ENCODE measurements at places on chromosomes 6 and 20. TPM values are rescaled to one million over a fixed set of nuclear protein-coding genes. Genes with fewer than 3 reads are reported as not detected.
A peak's percentile ranks its signal among the peaks of the same experiment; 100 is the strongest.

DNA sequence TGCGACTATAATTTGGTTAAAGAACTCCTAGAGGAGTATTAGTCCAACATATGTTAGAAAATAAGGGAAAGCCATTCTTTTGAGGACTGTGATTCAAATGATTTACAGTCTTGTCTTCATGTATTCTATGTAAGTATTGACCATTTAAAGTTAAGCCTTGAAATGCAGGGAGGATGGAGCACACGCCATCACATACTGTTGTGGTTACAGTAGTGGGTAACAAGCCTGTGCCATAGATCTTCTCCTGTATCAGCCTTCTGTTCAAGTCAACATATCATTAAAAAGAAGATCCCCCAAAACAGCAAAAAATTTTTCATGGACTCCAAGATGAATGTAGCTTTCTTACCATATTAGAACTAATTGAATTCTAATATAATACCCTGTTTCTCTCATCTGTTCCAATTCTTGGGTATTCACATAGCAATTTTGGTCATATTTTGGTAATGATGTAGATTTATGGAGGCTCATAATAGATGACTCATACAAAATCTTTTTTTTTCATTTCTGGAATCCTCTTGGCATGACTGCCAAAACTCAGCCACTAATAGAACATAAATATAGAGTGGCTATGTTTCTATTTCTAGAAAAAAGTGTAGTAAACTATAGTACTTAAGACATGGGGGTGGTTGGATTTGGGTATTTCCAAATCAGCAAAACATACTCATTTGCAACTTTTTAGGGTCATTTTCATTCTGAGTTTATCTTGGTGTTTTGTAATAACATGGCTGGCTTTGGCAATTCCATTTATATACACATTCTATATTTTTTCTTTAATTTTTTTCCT, 413.5 kb downstream of the BCKDHB start:
- DNase-seq: peak; percentile 35

DNA sequence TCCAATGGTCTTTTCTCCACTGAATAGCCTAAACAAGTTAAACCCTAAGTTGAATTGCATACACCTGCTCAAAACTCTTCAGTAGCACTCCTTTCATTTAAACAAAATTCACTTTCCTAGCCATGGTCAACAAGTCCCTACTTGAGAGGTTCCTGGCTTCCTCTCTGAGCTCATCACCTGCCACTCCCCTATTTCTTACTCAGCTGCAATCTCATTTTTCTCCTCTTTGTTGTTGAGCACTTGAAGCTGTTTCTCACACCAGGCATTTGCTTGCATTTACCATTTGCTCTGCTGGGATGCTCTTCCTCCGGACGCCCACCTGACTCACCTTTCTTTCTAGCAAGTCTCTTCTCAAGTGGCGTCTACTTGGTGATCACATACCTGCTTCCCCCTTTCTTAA, 38.5 kb downstream of the EDN1 start:
- DNase-seq: no peak

The OR12D3 gene
- polyA plus RNA-seq: not detected

DNA sequence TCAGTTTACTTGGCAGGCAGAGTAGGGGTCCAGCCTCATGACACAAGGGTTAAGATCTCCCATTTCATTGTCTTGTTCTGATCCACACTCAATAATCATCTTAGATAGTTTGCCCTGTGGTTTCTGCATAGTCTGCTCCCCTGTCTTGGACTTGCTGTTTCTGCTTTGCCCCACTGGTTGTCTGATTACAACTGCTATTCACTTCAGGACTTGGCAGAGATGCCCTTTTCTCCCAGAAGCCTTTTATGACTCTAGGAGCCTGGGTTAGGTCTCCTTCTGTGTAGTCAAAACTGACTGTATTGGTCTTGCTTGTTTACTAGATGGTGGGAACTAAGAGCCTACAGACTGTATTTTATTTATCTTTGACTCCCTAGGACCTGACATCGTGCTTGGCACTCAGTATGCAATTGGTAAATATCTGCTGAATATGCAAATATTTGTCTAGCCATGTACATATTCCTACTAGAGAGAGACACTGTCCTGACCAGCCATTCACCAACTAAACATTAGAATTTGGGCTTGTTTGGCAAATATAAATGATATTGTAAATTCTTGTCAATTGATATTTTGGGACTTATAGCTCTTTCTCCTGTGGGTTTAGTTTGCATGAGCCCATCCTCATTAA, 165.9 kb upstream of the KCNK16 start:
- DNase-seq: no peak

GRCh38 chr20:51417250-51418136, 125.0 kb downstream of the NFATC2 start:
- no peak for DNase-seq

DNA sequence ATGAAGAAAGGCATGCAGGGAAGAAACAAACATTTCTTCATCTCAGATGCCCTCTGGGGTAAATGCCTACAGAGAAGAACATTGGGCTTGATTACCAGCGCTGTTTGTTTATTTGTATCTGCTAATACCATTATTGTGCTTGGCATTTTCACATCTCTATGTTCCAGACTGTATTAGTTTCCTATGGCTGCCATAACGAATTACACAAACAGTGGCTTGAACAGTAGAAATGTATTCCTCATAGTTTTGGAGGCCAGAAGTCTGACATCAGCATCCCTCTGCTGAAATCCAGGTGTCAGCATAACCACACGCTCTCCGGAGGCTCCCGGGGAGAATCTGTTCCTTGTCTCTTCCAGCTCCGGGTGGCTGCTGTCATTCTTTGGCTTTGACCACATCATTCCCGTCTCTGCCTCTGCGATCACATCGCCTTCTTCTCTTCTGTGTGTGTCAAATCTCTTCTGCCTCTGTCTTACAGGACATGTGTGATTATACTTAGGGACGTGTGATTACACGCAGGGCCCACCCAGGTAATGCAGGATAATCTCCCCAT, 241.6 kb upstream of the SUPT3H start:
- no peak for DNase-seq

DNA sequence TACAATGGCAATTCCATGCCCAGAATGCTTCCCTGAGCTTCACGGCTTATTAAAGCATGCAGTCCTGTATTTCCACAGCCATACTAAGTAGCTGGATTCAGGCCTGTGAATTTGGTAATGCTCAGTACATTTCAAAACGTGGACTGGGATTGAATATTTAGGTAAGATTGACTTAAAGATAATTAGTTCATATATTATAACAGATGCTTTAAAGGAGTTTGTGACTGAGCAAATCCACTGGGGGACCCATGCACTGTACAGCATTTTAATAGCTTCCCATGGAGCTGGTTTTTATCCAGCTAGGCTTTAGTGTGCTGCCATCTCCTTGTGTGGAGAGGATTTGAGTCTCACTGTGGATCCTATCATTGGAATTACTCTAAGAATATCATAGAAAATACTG, 420.9 kb upstream of the FLRT3 start:
- no peak for DNase-seq

GRCh38 chr6:20943922-20944321, 409.7 kb downstream of the CDKAL1 start:
- DNase-seq: no peak

DNA sequence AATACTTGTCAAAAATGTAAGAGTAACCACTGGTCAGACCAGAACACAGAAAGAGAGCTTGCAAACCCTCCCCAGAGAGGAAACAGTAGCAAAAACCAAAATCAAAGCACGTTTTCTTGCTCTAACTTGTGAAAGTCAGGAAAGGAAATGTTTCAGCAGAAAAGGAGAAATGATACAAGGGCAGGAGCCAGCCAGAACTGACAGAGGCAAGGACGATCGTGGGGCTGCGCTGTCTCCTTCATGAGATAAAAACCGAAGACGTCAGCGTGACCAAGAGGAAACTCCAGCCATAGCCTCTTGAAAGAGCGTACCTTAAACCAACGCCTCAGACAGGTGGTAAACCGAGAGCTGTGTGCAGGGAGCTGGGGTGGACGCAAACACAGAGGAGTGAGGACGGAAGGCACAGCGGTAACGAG, 27.5 kb downstream of the LAMA5 start:
- DNase-seq: no peak

DNA sequence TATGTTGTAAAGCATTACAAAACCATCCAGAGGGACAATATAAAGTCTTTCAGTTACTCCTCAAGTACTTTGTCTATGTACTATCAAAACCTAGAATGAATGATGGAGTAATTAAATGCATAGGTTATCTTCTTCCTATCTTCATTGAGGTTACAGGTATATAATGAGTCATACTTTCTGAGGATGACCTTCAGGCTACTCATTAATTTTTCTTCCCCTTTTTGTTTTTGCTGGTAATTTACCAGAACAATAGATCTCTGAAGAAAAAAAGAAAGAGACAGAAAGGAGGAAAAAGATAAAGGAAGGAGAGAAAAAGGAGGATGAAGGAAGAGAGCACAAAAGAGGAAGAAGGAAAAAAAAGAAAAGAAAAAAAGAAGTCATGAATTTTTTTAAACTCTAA, 398.4 kb downstream of the TBC1D32 start:
- DNase-seq: no peak

DNA sequence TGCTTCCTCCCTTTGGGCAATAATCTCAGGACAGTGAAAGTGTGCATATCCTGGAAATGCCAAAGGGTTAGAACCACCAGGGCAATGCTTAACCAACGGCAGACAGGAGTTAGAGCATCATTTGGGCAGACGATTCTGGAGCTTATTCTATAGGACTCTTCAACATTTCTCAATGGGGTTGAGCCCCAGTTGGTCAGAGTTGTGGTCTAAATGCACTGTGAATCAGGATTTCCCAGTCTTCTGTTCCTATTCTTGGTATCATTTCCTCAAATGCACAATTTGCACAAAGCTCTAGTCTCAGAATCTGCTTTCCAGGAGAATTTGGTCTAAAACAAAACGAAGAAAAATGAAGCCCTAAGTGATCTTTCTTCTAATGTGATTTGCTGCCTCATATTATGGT, 389.6 kb upstream of the JAG1 start:
- no peak for DNase-seq

The CD109 gene
- polyA plus RNA-seq: 14.7 TPM

The ASIP gene
- not detected for polyA plus RNA-seq

DNA sequence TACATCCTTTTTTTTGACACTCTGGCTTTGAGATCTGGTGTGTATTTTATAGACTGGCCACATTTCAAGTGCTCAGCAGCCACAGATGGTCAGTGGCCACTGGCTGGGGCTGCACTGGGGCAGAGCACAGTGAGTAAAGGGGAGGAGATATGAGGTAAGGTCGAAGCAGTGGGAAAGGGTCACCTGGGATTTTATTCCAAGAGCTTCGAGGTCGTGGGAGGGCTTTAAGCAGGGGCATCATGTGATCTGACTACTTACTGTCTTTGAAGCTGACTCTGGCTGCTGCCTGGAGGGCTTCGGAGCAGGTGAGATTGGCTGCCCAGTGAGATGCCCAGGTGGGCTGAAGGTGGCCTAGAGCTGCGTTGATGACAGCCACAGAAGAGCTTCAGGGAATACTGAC, 6.7 kb downstream of the C20orf203 start:
- no peak for DNase-seq

DNA sequence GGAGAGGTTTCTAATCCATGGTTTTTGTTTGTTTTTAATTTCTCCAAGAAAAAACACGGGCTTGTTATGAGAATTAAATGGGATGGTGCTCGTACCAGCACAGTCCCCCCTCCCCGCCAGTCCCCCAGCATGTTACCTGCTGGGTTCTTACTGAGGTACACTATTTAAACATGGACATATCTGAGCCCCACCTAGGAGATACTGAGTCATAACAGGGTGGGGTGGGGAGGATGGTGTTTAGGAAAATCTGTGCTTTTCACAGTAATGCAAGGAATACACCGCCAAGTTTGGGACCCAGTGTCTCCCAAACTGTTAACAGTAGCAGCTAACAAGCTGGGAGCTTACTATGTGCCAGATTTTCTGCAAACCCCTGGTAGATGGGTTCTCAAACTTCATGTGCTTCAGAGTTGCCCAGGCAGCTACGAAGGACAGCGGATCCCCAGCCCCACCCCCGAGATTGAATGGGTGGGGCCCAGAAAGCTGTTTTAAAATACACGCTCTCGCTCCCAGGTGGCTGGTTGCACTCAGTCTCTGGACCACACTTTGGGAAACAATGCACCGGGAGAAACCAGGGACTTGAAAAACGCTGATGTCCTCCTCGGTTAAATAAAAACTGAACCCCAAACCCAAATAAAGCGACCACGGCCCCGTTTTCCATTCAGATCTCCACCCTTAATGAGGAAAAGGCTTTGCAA, 995 bp downstream of the ZFP64 start:
- DNase-seq: no peak

The OR2B6 gene
- polyA plus RNA-seq: not detected

- no peak for DNase-seq
These were observed 210.6 kb upstream of the CDYL start for GRCh38 chr6:4565301-4566250.

The MACROD2 gene
- 1.3 TPM for polyA plus RNA-seq

The HLA-DPA1 gene
- 11.2 TPM for polyA plus RNA-seq

DNA sequence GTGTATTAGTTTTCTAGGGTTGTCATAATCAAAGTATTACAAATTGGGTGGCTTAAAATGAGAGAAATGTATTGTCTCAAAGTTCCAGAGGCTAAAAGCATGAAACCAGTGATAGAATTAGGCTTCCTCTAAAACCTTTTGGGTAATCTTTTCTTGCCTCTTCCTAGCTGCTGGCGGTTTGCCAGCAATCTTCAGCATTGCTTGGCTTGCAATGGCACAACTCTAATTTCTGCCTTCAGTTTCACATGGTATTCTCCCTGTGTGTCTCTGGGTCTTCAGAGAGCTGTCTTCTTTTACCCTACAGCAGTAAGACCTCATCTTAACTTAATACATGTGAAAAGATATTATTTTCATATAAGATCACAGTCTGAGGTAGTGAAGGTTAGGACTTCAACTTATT, 479.1 kb upstream of the GJE1 start:
- DNase-seq: no peak

- no peak for DNase-seq
These were observed 143.6 kb downstream of the VEGFA start for GRCh38 chr6:43913375-43914271.

The UNC5CL gene
- not detected for polyA plus RNA-seq

DNA sequence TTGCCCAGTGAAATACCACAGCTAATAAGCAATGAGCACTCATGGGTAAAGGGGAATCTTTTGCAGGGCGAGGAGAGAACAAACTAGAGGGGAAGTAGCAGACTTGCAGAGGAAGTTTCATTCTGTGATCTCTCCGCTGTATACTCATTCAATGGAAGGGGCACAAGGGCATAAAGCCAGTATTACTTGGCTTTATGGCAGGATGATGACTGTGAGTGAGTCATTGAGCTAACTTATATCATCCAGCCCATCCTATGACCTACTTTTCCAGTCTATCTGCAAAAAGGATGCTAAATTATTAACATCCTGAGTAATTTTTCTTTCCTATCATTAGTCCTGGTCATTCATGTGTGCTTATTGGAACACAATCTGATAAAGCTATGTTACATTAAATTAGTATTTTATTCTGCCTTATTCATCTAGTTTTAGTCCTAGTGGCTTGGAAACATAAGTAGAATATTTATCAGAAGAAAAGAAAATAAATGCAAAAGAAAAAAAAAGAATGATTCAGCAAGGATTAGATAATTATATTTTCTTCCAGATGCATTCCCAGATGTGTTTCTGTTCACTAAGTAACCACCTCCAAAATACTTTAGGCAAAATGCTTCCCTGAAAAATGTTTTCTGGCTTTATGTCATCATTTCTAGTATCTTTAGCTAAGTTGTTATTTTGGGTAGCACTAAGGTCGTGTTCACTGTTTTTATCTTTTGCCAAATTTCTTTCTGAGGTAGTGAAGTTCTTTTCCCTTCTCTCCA, 471.7 kb downstream of the CDKAL1 start:
- DNase-seq: peak; percentile 33

Data from BJ (cell line).